ENCODE measurements at places on chromosomes 6 and 20.

DNA sequence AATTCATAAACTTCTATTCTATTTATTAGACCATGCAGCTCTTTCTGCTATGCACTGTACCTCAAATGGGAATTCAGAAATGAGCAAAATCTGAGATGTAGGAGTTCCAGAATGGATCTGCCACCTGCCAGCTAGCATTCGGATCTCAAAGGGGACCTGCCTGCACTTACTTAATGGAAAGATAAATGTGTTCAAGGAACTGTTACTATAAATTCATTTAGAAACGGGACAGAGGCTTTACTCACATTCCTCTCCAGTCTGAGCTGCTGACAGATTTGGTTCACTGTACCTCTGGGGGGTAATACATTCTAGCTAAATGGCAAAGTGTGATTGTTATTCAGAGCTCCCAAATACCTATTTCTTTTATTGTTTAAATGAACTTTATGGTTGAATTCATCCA lies 384.1 kb downstream of the GRIK2 start:
- no peak for DNase-seq

GRCh38 chr20:31568773-31569162 lies 36.3 kb upstream of the ID1 start:
- DNase-seq: no peak

DNA sequence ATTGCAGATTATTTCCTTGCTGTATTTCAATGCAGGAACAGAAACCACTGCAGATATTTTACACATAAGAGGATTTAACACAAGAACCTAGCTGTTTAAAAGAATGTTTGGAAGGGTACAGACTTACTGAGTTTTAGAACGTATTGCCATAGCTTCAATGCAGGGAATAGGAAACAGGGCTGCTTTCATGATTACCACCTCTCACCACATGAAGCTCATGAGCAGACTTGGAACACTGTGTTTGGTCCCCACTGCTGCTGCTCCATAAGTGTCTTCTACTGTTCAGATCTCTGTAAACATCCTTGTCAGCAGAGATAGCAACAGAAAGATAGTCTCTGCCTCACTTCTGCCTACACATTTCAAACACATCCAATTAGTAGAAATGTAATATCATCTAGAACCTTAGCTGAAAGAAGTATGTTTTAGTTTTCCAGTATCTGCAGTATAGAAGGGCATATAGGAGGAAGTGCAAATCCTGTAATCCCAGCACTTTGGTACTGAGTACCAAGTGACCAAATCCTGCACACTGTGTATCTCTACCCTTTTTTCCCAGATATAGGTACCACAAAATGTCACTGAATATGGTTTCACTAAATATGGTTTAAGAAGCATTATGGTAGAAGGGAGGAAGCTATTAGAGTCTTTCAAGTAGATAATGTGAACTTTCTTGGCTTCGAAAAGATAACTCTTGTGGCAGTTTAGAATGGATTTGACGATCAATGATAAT lies 51.9 kb downstream of the STXBP5 start:
- no peak for DNase-seq

GRCh38 chr6:26331218-26332073 lies 33.6 kb upstream of the BTN3A2 start:
- peak; percentile 51 for DNase-seq

GRCh38 chr6:155121699-155122098 lies 126.6 kb downstream of the TIAM2 start:
- no peak for DNase-seq

- no peak for DNase-seq
Measured at GRCh38 chr20:34871320-34871926, 1.2 kb downstream of the GGT7 start.

GRCh38 chr20:4324611-4325243 lies 309.4 kb upstream of the RNF24 start:
- DNase-seq: no peak

DNA sequence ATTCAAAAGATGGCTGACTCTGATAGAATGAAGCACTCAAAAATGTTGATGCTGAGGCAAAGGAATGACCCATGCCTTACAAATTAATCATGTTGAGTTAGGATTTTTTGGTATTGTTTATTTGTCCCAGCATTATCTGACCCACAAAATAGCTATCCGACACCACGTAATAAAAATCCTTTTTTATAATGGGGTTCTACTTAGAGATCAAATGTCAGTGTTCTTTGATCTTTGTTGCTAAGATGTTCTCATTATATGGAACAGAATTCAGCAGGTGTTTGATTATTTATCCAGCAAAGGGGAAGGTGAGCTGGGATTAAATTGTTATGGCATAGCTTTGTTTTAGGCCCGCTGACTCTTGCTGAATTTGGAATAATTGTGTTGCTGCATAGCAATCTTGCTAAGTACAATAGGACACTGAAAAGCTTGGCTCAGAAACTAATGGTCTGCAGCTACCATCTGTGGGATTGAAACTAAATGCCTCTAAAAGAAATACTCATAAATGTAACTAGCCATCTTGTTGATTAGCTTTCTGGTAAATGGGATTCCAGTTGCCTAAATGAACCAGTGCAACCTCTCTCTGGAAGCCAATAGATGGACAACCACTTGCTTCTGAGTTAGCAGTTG lies 180.2 kb upstream of the HDAC2 start:
- DNase-seq: no peak

- DNase-seq: no peak
Measured at GRCh38 chr20:43442282-43442880, 15.3 kb upstream of the SRSF6 start.

- peak; percentile 33 for DNase-seq
Measured at GRCh38 chr6:4941782-4942672, 61.8 kb downstream of the RPP40 start.

- DNase-seq: no peak
Measured at GRCh38 chr6:14470101-14470500, 352.5 kb downstream of the CD83 start.

GRCh38 chr6:69581581-69581980 lies 215.2 kb downstream of the LMBRD1 start:
- no peak for DNase-seq

DNA sequence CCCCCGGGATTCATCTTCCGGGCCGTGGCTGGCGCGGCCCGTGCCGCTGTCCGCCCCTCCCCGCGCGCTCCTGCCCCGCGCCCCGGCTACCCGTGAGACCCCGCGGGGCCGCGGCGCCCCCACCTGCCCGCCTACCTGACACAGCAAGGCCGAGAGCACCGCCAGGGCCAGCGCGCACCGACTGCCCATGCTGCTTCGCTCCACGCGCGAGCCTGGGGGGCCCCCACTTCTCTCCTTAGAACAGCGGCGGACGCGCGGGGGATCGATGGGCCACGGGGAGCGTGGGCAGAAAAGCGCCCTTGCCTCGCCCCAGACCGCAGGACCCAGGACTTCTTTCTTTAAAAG lies 955 bp downstream of the DLL1 start:
- DNase-seq: no peak

DNA sequence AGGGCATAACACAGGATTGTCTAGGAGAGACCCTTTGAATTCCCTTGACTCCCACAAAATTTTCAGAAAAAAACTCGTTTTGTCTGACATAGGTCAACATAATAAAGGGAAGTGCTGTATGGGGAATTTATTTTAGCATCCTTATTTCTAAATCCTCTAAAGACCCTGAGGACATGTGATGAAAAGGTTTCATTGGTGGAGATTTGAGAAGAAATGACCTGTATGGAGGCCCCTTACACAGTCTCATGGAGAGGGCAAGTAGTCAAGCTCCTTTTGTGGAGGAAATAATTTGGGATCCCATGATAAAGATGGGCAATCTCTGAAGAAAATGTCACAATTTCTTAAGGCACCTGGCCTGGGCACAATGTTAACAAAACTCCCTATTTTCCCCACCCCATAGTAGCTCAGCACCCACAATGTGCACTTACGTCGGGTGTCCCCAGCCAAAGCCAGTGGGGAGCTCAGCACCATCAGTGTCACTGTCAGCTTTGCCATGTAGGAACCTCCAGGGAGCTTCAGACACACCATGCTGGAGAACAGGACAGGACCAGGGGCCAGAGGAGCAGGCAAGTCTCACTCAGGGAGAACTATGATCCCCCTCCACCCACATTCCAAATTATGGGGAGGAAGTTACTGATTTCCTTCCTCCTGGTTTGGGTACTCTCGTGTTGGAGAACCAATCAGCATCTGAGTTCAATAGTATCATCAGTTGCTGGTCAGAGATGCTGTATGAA lies at the start of gene HLA-DRB5:
Gene HLA-DRB5, minus strand, starts transcription at position 591 of the 734 bp plus-strand sequence. Its CDS starts 63 bp downstream, at position 528.
- no peak for DNase-seq

DNA sequence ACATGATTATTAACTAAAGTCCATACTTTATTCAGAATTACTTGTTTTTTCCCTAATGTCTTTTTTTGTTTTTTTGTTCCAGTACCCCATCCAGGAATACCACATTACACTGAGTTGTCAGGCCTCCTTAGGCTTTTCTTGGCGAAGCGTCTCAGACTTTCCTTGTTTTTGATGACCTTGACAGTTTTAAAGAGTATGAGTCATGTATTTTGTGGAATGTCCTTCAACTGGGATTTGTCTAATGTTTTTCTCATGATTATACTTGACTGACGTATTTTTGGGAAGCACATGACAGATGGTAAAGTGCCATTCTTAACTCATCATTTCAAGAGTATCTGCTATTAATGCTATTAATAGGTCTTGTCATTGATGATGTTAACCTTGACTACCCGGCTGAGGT lies 23.6 kb downstream of the ENPP1 start:
- DNase-seq: no peak

DNA sequence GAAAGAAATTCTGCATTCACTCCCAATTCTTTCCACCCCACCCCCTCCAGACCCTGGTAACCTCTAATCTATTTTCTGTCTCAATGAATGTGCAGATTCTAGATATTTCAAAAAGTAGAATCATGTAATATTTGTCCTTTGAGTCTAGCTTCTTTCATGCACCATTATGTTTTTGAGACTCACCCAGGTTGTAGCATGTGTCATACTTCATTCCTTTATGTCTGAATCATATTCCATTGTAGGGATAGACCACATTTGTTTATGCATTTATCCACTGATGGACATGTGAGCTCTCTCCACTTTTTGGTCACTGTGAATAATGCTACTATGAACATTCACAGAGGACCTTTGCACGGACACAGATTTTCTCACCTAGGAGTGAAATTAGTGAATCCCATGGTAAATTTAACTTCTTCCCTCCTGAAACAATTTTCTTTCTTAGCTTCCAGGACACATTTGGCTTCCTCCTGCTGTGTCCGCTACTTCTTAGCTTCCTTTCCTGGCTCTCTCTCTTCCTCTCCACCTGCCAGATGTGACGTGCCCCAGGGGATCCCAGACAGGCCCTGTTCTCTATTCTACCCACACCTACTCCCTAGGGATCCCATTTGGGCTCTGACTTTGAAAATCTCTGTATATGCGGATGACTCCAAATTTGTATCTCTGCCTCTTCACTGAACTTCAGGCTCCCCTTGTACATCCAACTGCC lies 24.1 kb upstream of the ARFGEF2 start:
- DNase-seq: no peak

- no peak for DNase-seq
Measured at GRCh38 chr6:27760464-27760863, 151.7 kb downstream of the OR2B2 start.

DNA sequence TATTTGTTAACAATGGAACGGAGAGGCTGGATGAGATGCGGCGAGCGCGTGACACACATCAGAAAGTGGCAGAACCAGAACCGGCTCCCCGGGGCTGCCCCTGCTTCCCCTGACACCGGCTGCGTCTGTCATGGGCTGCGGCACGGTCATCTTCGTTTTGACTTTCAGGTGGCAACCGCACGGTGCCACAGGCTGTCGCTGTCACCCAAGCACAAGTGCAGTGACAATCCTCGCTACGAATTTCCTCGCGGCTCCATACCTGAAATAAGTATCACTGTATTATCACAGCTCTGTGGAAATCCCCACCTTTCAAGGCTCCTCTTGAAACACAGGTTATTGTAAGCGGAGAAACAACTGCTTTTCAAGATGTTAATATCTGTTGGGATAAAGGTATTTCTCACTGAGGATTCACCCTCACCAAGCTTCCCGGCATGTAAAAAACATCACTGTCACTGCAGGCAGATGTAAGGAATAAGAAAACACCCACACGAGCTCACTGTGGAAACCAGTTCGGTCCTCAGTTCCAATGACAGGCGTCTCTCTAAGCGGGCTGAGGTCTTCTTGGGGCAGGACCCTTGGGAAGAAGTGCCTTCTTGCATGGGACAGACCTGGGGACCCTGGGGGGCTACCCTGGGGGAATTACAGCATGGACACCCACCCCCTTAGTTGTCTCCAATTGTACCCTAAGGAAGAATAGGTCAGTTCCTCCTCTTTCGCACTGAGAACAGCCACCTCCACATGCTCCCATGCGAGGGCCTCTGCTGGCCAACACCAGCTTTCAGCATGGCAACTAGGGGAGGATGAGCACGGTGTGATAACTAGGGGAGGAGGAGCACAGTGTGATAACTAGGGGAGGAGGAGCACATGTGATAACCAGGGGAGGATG lies 86.3 kb downstream of the DACT2 start:
- DNase-seq: no peak

DNA sequence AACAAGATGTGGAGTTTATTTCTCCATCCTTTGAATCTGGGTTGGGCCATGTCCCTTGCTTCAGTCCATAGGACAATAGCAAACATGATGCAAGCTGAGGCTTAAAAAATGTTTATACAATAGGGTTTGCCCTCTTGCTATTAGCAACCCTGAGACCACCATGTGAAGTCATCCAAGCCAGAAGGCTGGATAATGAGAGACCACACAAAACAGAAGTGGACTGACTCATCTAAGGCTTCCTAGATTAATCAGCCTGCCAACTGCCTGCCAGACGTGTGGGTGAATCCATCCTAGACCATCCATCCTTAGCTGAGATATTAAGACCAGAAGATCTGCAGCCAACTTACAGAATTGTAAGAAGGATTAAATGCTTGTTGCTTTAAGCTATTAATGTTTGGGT lies 38.1 kb upstream of the ISM1 start:
- no peak for DNase-seq

- no peak for DNase-seq
Measured at GRCh38 chr6:155958550-155958949, 502.9 kb upstream of the NOX3 start.

GRCh38 chr20:62303340-62304226 lies 786 bp downstream of the ADRM1 start:
- DNase-seq: no peak

DNA sequence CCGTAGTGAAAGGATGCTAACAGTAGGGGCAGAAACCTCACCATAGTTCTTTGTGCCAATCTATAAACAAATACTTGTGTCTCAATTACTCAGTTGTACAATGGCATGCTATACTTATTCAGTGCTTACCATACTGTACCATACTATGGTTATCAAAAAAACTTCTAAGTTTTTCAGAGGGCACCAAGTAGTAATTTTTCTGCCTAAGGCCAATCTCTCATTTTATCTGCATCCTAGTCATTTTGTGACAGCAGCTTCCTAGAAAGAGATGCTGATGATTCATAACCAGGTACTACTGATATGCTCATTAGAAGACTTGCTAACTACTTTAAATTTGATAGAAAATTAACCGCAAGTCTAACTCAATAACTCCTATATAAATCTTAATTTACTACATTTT lies 42.9 kb downstream of the TMEM244 start:
- no peak for DNase-seq

DNA sequence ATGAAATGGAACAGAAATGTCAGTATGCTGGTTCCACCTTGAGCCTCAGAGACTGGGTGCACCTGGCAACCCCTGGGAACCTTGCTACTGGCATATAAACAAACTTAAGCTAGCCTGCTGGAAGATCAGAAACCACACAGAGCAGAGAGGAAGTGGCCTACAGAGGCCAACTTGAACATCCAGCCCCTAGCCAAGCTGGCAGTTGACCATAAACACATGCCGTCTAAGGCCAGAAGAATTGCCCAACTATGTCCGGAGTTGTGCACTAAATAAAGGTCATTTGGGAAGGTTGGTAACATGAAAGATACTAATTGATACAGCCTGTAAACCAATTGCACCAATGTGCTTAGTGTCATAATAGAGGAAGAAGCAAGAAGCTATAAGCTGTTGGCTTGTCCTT lies 266.6 kb upstream of the BTBD3 start:
- no peak for DNase-seq
